Effector CD4-positive, alpha-beta T cell (primary cell): ENCODE measurements at places on chromosomes 2 and 18.

DNA sequence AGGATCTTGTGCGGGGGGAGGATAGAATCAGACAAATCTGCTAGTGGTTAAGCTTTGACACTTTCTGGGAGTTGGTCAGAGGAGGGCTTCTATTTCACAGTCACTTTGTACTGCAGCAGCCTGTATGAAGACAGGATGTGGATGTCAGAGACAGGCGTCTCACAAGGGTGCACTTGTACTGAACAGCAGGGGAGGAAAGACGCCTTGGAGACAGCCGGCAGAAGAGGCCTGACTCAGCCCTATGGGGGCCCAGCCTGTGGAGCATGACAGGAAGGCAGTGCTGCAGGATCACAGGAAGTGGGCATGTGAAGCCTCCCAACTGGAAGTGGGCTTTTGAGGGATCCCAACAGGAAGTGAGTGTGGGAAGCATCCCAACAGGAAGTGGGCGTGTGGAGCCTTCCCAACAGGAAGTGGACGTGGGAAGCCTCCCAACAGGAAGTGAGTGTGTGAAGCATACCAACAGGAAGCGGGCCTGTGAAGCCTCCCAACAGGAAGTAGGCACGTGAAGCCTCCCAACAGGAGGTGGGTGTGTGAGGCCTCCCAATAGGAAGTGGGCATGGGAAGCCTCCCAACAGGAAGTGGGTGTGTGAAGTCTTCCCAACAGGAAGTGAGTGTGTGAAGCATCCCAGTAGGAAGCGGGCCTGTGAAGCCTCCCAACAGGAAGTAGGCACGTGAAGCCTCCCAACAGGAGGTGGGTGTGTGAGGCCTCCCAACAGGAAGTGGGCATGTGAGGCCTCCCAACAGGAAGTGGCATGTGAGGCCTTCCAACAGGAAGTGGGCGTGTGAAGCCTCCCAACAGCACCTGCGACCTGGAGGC, 212.3 kb downstream of the SNTG2 start:
- no peak for DNase-seq

DNA sequence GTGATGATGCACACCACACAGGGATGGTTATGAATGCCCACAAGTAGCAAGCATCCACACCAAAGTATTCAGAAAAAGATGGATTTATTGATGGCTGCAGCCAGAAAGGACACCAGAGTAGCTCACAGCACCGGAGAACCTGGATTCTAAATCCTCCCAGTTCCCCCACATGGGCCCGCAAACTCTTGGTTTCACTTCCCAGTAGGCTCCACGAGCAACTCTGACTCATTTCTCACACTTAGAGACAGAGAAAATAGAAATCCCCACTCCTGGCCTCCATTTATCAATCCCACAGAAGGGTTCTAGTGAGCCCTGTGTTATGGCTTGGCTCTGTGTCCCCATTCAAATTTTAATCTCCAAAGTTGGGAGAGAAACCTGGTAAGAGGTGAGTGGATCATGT, 426.7 kb upstream of the MYT1L start:
- no peak for DNase-seq

DNA sequence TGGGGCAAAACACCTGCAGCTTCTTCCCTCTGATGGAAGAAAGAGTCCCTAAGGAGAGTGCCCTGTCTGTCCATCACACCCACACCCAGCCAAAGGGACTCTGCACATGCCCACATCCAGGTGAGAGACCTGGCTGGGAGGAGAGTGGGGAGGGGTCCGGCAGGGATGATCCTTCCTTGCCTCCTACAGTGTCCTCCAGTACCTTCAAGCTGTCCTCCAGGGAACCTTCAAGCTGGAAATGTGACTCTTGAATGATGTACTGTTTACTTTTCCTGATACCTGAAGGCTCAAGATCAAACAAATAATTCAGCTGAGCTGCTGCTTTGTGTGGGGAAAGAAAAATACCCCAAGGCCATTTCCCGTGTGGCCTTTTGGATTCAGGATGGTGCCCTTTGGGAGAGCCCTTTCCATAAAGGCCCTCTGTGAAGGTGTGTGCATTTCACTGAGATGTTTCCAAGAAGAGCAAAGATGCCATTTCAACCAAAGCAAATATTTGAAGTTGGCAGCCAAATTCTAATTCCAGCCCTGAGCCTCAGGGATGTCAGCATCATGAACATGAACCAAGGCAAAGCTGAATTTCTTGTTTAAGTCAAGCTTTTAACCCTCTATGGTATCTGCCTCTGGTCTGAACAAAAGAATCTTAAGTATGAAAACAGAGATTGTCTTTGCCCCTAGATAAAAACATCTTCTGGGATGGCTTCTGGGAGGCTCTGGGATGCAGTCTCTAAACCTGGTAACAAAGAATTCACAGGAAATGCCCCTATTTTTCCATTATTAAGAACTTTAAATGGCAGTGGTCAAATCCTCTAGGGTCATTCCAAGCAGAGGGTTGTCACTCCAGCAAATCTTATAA, 11.1 kb downstream of the EVA1A start:
- no peak for DNase-seq

GRCh38 chr2:99898336-99899048, 243.9 kb downstream of the AFF3 start:
- DNase-seq = no peak

DNA sequence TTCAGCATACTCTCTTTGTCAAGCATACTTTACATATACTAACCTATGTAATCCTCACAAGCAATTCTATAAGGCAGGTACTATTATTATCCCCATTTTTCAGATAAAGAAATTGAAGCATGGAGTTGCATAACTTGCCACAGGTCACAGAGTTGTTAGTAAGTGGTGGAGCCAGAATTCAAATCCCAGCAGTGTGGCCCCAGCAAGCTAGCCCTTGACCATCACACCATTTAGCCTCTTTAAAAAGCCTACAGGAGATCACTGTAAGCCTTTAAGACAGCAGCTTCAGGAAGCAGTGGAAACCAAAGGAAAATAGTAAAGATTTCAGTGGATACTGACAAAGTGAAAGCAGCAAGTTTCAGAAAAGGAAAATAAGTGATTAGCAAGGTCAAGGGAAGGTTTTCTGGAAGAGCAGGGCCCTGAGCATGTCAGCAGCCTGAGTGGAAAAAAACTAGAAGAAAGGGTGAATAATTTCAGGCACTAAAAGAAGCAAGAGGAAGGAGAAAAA, 11.7 kb downstream of the B4GALT6 start:
- DNase-seq = no peak

DNA sequence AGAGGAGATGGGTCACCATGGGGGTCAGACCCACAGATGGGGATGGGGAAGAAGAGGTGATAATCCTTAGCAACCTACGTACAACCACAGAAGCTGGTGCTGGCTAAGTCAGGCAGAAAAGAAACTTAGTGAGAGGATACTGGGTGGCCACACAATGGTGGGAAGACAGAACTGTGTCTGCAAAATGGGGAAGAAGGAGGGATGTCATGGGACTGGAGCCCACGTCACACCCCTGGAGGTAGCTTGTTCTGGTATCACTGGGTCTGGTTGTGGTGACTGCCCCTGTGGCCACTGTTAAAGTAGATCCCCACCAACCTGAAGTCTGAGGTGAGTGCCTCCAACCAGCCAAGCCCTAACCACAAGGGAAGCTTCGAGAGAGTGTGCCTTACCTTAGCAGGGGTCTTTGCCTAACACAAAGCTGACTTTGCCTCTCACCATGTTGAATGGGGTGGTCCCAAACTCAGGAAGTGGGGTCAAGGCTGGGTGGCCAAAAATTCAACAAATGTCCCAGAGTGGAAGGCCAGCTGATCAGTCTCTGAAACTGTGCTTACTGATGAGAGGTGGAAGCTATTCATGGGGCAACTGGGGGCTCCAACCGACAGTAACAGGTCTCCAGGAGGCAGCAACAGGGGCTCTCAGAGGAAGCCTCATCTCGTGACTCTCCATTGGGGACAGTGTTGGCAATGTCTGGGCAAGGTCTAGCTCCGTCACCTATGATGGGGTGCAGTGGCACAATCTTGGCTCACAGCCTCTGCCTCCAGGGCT, 64.8 kb upstream of the SLC1A4 start:
- DNase-seq = no peak

DNA sequence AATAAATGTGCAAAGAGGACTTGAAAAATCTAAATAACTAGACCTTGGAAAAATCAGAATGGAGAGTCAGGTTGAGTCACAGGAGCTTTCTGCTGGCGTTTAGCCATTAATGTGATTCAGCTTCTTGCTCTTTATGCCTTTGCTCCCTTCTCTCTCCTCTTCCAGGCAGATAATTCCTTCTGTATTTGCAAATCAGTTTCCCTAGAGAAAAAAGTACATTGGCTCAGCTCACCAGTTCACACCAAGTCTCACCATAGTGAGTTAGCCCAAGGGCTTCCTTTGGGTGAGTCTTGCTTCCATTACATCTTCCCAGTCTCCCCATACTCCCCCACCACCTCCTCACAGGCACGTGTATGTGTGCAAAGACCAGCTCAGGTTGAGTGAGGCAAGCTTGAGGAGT, 73.6 kb downstream of the CYBRD1 start:
- no peak for DNase-seq

DNA sequence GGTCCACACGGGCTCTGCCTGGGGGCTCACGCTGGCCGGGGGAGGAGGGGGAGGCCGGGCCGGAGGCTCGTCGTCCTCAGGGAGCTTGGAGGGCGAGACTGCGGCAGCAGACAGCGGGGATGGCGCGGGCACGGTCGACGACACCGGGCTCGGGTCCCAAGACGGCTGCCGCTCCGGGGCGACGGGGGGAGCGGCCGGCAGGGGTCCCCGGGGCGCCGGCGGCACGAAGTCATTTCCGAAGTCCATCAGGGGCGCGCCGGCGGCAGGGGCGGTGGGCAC, 491 bp downstream of the RTN4 start:
- DNase-seq = no peak

- no peak for DNase-seq
Measured at GRCh38 chr2:28273751-28274150, 118.9 kb upstream of the FOSL2 start.

DNA sequence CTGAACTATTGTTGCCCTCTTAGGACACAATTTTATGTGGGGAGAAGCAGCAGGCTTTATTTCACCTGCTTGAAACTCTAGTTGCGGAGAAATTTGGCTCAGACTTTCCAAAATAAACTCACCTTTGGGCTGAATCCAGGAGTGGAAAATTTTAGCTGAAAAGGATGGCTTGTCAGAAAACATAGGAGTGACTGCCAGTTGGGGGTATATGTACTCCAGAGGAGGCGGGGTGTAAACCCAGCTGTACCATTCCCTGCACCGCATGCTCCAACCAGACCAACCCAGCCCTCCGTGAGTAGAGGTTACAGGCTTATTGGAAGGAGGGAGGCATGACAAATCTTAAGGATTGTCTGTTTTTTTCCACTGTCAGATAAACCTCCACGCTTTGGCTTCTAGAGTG, 53.8 kb downstream of the PRKCE start:
- DNase-seq = no peak

DNA sequence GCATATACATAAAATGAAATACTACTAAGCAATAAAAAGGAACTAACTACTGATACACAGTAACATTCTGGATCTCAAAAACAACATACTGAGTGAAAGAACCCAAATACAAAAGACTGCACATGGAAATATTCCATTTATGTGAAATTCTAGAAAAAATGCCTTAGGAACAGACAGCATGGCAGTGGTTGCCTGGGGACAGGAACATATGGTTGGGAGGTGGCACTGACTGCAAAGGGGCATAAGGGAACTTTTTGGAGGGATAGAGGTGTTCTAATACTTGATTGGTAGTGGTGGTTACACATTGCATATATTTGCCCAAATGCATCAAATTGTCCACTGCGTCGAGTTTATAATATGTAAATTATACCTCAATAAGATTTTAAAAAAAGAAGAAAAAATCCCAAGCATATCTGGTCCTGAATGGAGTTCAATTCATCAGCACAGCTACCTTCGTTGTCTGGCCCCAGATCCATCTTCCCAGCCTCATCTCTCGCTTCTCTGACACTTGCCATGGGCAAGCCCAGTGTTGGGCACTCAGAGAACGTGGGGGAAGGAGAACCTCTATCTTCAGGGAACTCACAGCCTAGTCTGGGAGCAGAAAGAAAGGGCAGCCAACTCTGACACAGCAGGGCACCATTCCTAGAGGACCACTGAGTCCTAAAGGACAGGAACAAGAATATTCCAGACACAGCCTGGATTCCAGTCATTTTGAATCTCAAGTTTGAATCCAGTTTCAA, 8.6 kb upstream of the SMAD4 start:
- DNase-seq = no peak

DNA sequence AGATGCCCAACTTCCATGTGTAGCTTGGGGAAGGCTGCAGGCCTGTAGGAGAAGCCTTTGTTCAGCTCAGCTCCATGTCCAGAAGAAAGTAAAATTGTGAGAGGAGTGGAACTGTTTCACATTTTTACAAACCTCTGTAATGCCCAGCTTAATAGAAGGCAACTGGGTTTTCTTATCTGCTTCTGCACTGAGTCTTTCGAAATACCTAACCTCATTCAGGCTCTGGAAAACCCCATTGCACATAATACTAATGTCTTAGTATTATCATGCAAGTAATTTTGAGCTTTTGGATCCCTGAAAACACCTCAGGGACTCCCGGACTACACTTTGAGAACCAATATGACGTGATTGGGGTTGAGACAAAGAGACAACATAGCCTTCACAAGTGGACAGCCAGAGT, 5.8 kb downstream of the SMIM21 start:
- no peak for DNase-seq

GRCh38 chr2:51782921-51783765, 751.2 kb upstream of the NRXN1 start:
- DNase-seq = no peak

DNA sequence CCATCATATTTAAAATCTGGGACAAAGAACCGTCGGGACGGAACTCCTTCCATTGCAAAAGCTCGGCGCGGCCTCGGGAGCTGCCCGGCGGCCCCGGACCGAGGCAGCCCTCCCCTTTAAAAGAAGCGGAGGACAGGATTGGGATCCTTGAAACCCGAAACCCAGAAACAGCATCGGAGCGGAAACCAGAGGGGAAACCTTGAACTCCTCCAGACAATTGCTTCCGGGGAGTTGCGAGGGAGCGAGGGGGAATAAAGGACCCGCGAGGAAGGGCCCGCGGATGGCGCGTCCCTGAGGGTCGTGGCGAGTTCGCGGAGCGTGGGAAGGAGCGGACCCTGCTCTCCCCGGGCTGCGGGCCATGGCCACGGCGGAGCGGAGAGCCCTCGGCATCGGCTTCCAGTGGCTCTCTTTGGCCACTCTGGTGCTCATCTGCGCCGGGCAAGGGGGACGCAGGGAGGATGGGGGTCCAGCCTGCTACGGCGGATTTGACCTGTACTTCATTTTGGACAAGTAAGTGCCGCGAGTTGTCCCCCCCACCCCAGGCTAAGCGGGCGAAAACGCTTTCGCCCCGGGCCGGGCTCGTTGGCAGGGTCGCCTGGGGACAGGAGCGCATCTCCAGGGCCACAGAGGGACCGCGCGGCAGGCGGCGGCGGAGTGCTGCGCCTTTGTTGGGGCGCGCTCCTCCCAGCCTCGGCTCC, at the start of gene ANTXR1:
TSS of gene ANTXR1 (plus strand) at position 38 of the 698 bp plus-strand sequence. CDS start at position 359, 321 bp downstream.
- DNase-seq = no peak
